ENCODE measurements at places on chromosomes 4 and X.

DNA sequence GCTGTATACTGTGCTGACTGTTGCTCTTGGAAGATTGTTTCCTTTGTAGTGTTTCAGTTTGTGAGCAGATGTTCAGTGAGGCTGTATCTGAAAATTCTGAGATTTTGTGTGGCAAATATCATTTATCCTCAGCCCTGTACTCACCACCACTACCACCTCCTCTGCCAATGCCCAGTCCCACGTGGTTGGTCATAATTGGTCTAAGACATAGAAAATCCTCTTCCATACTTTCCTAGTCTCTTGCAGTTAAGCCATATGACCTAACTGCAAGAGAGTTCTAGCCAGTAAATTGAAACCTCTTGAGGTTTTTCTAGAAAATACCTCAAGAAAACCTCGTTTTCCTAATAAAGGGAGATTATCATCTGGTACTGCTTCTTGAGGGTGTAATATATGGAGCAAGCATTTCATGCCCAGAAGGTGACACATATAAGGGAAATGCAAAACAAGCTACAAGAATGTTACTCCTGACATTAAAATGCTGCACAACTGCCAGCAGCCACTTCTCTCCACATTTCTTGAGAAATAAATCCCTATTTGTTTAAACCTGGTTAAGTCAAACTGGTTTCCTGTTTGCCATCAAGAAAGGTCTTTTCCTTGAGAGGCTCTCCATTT, 32.8 kb downstream of the ABCE1 start:
- no peak for DNase-seq

DNA sequence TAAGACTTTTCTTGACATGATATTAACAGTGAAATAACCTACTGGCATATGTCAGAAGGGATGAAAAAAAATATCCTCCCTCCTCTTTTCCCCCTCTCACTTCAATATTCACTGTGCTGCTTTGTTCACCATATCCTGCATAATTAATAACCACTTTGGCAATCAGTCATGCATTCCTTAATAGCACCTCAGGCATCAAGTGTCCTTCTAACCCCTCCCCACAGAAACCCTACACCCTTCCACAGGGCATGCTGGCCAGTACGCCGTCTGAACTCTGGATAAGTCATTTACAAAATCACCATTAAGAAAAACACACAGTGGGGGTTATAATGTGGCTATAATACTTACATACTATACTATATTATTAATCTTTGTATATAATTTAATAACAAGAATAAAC, 165.9 kb downstream of the PDGFC start:
- no peak for DNase-seq

DNA sequence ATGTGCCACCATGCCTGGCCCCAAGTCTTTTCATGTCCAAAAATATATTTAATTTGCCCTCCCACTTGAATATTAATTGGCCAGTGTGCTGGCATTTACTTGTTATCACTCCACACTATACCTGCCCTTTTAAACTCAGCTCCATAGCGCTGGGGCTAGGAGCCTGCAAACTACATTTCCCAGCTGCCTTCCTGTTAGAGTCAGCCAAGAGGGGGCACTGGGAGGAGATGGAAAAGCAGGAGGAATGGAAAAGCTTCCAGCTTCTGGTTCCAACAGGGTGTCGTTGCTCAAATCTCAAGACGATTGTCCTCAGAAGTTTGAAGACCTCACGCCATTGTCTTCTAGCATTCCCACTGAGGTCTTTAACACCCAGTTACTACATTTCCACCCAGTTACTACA, 315.5 kb downstream of the BCOR start:
- DNase-seq = no peak

DNA sequence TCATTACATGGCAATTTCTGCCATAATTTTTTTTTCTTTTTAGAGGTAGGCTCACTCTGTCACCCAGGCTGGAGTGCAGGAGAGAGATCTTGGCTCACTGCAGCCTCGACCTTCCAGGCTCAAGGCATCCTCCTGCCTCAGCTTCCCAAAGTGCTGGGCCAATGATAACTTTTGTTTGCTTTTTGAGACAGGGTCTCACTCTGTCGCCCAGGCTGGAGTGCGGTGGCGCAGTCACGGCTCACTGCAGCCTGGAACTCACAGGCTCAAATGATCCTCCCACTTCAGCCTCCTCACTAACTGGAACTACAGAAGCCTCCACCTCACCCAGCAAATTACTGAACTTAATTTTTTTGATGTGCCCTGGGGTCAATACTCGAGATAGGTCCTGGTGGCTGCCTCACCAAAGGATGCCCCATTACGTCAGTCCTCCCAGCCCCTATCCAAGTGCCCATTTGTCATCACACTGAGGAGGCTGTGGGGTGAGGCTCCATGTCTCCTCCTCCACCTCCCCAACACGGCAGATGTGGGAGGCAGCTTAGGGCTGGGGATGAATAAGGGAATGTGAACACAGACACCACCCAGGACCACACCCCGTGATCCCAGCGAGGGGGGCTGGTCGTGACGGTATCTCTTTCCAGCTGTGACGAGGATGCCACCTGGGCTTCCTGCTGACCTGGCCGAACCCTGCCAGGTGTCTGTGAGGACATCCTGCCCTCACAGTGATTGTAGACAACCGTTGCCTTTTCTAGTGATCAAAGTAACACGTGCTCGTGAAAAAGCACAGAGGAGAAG, 12.4 kb upstream of the NKX1-1 start:
- DNase-seq = no peak

DNA sequence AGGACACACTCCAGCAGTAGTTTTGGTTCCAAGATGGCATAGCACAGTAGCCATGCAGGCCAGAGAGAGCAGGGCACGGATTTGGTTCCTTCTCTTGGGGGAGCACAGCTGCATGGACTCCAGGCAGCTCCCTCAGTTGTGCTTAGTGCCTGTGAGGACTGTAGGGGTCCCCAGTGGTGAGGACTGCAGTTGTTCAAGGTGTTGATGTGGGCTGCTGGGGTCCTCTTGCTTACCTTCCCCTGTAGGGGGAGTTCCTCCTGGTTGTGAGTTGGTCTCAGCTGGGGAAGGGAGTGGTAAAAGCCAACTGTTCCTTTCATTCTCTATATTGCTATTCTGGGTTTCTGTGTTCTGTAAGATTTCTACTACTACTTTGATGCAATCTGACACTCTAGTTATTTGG, 606.5 kb downstream of the MAGEB5 start:
- DNase-seq = no peak

DNA sequence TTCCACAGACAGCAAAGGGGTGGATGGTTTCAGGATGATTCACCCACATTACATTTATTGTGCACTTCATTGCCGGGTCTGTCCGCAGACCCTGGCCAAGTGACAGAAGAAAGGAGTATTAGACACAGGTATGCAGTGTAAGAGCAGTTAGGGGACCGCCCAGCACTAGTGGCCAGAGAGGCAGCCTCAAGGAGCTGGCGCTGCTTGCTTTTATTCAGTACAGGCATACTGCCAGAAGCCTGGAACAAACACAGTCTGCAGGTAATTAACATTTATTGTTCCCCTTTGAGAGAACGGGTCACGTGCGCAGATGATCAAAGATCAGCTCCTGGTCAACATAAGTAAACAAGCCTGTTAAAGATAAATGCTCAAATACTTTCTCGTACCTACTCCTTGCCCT, 1639.0 kb upstream of the IGFBP7 start:
- DNase-seq = no peak

- DNase-seq = no peak
These were observed 63.6 kb downstream of the ASB9 start for GRCh38 chrX:15206306-15206705.

GRCh38 chrX:85112293-85112692, 108.6 kb downstream of the APOOL start:
- no peak for DNase-seq

DNA sequence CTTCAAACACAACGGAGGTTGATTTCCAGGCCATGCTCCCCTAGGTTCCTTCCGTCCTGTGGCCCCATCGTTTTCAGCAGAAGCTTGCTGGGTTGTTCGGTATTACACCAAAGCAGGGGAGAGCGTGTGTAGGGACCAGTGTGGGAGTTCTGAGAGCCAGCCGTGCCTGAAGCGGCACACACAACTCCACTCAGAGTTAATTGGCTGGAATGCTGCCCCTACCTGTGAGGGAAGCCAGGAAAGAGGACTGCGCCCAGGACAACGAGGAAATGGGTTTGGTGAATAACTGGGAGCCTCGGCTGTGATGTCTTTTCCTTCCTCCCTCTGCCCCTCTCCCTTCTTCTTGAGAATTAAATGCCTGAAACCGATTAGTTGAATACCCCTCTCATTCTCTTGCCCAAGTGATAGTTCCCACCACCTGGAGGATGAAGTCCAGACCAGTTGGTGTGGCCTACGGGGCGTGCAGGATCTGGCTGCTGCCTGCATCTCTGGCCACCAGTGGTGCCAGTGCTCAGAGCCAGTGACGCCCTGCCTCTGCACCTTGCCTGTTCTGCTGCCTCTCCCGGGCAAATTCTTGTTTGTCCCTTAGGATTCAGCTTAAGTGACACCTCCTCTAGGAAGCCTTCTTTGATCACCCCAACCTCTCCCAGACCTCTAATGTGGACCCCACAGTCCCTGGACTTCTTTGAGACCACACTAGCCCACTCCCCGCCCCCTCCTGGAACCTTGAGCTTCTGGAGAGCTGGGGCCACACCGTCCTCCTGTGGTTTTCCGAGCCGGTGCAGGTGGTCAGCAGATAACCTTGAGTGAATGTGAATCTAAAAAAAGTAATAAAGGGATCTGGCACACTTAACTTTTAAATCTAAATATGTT, 33.6 kb downstream of the TBC1D14 start:
- DNase-seq = no peak

DNA sequence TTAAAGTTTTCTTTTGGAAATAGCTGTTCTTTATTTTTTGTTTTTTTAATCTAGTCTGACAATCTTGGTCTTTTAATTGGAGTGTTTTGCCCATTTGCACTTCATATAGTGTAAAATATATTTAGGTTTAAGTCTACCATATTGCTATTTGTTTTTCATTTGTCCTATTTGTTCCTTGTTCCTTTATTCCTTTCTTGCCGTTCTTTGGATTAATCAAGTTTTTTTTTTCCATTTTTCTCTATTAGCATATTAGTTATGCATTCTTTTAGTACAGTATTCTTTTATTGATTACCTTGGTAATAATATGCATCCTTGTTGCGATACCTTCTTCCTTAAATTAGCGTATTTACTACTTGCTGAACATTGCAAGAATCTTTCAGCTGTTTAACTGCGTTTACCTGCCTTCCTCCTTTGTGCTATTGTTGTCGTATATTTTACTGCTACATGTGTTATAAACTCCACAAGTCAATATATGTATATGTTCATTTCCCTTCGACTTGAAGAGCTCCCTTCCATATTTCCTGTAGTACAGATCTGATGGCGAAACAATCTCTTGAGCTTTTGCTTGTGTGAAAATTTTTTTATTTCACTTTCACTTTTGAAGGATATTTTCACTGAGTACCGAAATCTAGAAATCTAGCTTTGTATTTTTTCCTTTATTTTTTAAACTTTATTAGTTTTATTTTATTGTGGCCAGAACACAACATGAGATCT, 23.9 kb upstream of the RNF212 start:
- DNase-seq = peak; percentile 24

DNA sequence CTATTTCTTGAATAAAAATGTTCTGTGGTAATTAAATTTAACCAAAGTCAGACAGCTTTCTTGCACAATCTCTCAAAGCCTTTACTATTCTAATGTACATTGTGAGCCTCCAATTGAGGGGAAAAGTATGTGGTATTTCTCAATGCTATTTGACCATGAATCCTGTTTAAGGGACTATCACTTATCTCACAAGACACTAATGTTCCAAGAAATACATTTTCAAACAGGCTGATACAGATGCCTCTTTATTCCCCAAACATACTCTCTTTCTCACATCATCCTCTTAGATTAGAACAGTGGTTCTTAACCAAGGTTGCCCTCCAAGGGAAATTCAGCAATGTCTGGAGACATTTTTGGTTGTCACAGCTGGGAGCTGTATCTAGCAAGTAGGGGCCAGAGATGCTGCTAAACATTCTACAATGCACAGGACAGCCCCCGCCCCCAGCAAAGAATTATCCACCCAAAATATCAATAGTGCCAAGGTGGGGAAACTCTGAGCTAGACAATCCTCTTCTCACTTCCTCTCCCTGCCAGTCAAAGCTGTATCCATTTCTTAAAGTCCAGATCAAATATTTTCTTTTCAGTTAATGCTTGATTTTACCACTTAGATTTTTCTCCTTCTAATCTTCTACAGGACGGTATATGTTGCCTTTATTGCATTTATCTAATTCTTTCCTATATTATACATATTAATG, 129.2 kb upstream of the TRIM2 start:
- DNase-seq = no peak

DNA sequence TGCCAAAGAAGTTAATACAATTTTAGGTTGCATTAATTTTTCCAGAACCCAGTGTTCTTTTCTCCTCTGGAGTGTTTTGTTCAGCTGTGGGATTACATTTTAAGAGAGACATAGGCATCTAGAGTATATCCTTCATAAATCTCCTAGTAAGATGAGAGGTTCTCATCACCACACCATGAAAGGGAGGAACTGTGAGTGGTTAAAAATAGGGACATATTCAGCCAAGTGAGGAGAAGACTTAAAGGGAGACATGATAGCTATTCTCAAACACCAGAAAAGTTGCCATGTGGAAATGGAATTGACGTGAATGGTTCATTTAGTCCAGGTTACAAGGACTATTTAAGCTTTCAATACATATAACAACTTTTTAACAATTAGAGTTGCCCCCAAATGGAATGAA, 6.5 kb upstream of the MRPL1 start:
- no peak for DNase-seq

- DNase-seq = no peak
These were observed 25.8 kb downstream of the FGD1 start for GRCh38 chrX:54470054-54470760.

DNA sequence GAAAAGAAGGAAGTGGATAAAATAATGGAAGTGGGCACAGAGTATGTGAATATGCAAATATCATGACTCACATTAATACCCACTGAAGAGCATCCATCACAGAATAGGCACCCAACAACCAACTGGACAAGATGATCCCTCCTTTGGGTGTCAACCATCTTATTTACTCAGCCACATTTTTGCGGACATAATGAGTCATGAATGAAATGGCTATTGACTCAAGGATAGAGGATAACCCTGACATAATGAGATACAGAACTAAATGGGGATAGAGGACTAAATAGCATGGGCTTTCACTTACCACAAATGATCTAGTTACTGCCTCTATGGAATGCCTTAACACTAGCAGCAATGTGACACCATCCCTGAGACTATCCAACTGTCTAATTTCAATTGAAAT, 224.7 kb downstream of the ANTXR2 start:
- no peak for DNase-seq

DNA sequence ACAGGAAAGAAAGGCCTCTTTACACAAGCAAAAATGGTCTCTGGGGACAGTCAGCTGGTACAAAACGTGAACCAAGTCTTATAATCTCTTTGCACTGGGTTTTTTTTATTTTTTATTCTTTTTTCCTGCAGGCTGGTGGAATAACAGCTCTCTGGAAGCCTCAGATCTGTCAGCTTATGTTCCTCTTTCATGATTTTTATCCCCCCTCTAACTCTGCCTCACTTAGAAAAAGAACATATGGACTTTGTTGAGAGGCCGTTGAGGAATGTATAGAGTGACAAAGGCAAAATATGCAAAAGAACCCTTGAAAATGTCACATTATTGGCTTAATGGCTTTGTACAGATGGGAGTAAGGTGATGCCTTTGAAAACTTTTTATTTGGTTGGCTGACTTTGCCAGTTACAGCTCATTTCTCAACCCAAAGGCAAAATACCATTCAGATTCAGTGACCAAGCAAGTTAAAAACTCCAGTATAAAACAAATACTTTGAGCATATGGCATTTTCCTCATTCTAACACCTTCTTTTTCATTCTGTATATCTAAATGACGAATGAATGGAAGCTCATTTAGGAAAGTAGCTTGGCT, 111.1 kb downstream of the RNF150 start:
- no peak for DNase-seq

All from CD4-positive, alpha-beta T cell treated with Interleukin-10 for 1 hour (primary cell).